Endodermal cell (in vitro differentiated cells): ENCODE measurements at places on chromosomes 3 and 15. TPM values are rescaled to one million over a fixed set of nuclear protein-coding genes. Genes with fewer than 3 reads are reported as not detected.
A peak's percentile ranks its signal among the peaks of the same experiment; 100 is the strongest.

GRCh38 chr15:77224352-77224751 lies 153.4 kb upstream of the TSPAN3 start:
- H3K27ac ChIP-seq = no peak overlapping the region
- no peaks in the 10 kb centered on the region for H3K36me3 ChIP-seq
- H3K27me3 ChIP-seq = no peaks in the 10 kb centered on the region
- H3K4me3 ChIP-seq = peak overlapping the region; percentile 0
- peaks cover 7% of the 10 kb centered on the region for H3K4me1 ChIP-seq

GRCh38 chr15:63292771-63293170 lies 15.4 kb downstream of the APH1B start:
- H3K27me3 ChIP-seq = no peaks in the 10 kb centered on the region
- no peaks in the 10 kb centered on the region for H3K4me1 ChIP-seq
- no peak for DNase-seq
- no peak overlapping the region for H3K4me3 ChIP-seq
- no peak overlapping the region for H3K27ac ChIP-seq

- H3K4me1 ChIP-seq = no peaks in the 10 kb centered on the region
- no peak overlapping the region for H3K4me3 ChIP-seq
- no peak overlapping the region for H3K27ac ChIP-seq
- no peaks in the 10 kb centered on the region for H3K36me3 ChIP-seq
- no peaks in the 10 kb centered on the region for H3K27me3 ChIP-seq
- DNase-seq = no peak
These were observed 584.0 kb upstream of the LMCD1 start for GRCh38 chr3:7917443-7918151.

EMC7 gene
- 44.5 and 45.8 TPM in 2 replicates for total RNA-seq

GRCh38 chr3:182436547-182436946 lies 356.8 kb upstream of the ATP11B start:
- no peak overlapping the region for H3K27ac ChIP-seq
- no peaks in the 10 kb centered on the region for H3K4me1 ChIP-seq
- no peaks in the 10 kb centered on the region for H3K36me3 ChIP-seq
- no peaks in the 10 kb centered on the region for H3K27me3 ChIP-seq
- no peak for DNase-seq

FBXL22 gene
- 0.29 to 1.1 TPM (median 0.42 TPM) in 3 replicates for total RNA-seq

GADL1 gene
- total RNA-seq = 0.11 TPM in 1 of 3 replicates, not detected in the others

TGM4 gene
- not detected in 2 replicates for total RNA-seq

SLC27A2 gene
- total RNA-seq = 4.0 and 4.1 TPM in 2 replicates

SERPINI1 gene
- 16.1 and 17.9 TPM in 2 replicates for total RNA-seq

GRCh38 chr15:78212546-78213424 lies 21.6 kb downstream of the ACSBG1 start:
- no peak overlapping the region for H3K27ac ChIP-seq
- H3K4me1 ChIP-seq = peaks cover 13% of the 10 kb centered on the region
- H3K27me3 ChIP-seq = no peaks in the 10 kb centered on the region
- DNase-seq = peak; percentile 69

GRCh38 chr3:126514161-126514560 lies 3.4 kb downstream of the UROC1 start:
- H3K4me1 ChIP-seq = peaks cover 7% of the 10 kb centered on the region
- no peak for DNase-seq
- no peaks in the 10 kb centered on the region for H3K36me3 ChIP-seq
- no peaks in the 10 kb centered on the region for H3K27me3 ChIP-seq
- H3K27ac ChIP-seq = no peak overlapping the region
- no peak overlapping the region for H3K4me3 ChIP-seq

- H3K4me1 ChIP-seq = no peaks in the 10 kb centered on the region
- no peak overlapping the region for H3K4me3 ChIP-seq
- no peak for DNase-seq
- no peak overlapping the region for H3K27ac ChIP-seq
These were observed 202.7 kb downstream of the OXSM start for GRCh38 chr3:25992606-25993005.

FAM219B gene
- total RNA-seq = 99.3 to 120 TPM (median 112 TPM) in 3 replicates

- H3K4me1 ChIP-seq = peaks cover 3% of the 10 kb centered on the region
- no peak for DNase-seq
- H3K4me3 ChIP-seq = no peak overlapping the region
- no peaks in the 10 kb centered on the region for H3K36me3 ChIP-seq
- no peaks in the 10 kb centered on the region for H3K27me3 ChIP-seq
These were observed 37.2 kb downstream of the IL20RB start for GRCh38 chr3:136994772-136995516.

ARNT2 gene
- 9.7 to 17.8 TPM (median 15.9 TPM) in 3 replicates for total RNA-seq

CCDC13 gene
- 0.35 to 1.1 TPM (median 0.40 TPM) in 3 replicates for total RNA-seq

DNA sequence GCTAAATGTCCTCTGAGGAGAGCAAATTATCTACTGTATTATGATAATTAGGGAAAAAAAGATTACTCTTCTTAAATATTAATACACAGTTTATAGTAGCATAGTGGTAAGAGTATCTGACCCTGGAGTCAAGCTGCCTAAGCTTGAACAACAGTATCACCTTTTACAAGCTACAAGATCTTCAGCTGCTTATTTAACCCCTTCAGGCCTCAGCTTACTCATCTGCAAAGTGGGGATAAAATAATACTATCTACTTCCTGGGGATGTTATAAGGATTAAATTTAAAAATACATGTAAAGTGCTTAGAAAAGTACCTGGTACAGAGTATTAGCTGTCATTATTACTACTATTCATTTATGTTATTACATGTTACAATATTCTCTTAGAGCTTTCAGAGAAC lies 42.0 kb downstream of the SUMF1 start:
- H3K27me3 ChIP-seq = no peaks in the 10 kb centered on the region
- no peak for DNase-seq
- H3K27ac ChIP-seq = no peak overlapping the region
- no peaks in the 10 kb centered on the region for H3K36me3 ChIP-seq
- no peak overlapping the region for H3K4me3 ChIP-seq

XCR1 gene
- not detected in 3 replicates for total RNA-seq
